ENCODE measurements at places on chromosomes 13 and 19. TPM values are rescaled to one million over a fixed set of nuclear protein-coding genes. Genes with fewer than 3 reads are reported as not detected.

Gene PGLYRP2
- total RNA-seq, result 5.6 TPM

Gene PPP1R15A
- 74.2 TPM for total RNA-seq

Gene IGLON5
- total RNA-seq, result not detected

Gene KIR2DL3
- total RNA-seq, result not detected

- no peak for DNase-seq
Measured at GRCh38 chr13:60453490-60453889, 56.5 kb downstream of the TDRD3 start.

- DNase-seq, result no peak
Measured at GRCh38 chr19:14093117-14093823, 2.7 kb upstream of the SAMD1 start.

GRCh38 chr13:48220981-48221685 is 11.9 kb upstream of the ITM2B start:
- no peak for DNase-seq

GRCh38 chr19:29380581-29380980 is 145.2 kb upstream of the VSTM2B start:
- DNase-seq, result no peak

DNA sequence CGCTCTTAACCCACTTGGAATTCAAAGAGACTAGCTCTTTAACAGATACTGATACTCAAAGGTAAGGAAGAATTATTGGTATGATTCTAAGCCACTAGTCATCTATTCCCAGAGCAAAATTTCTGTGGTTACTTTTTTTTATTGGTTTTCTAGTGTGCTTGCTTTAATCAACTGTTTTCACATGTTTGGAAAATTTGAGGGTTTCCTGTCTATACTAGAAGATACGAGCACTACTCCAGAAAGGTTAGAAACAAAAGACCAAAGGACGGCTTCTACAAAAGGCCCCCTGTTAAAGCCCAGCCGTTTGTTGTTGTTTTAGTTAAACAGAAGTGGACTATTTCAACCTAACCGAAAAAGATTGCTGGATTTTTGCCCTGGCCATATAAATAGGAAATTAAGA is 18.5 kb upstream of the LPAR6 start:
- no peak for DNase-seq

DNA sequence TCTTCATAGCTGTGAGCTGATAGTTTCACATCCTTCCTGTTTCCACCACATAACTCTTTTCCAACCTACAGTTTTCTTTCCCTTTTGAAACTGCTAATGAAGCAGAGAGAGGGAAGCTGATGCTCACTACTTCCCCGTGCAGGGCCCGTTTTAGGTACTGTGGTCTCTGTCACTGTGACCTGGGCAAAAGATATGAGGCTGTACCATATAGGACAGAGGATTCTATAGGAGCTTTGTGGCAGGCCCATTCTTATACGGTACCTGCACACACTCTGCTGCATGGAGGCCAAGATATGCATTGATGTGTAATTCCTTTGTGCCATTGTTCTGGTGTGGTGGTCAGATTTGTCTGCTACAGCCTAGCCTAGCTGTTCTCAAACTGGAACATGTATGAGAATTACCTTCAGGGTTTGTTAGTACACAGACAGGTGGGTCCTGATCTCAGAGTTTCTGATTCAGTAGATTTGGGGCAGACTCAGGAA is 577.3 kb downstream of the LMO7 start:
- no peak for DNase-seq

DNA sequence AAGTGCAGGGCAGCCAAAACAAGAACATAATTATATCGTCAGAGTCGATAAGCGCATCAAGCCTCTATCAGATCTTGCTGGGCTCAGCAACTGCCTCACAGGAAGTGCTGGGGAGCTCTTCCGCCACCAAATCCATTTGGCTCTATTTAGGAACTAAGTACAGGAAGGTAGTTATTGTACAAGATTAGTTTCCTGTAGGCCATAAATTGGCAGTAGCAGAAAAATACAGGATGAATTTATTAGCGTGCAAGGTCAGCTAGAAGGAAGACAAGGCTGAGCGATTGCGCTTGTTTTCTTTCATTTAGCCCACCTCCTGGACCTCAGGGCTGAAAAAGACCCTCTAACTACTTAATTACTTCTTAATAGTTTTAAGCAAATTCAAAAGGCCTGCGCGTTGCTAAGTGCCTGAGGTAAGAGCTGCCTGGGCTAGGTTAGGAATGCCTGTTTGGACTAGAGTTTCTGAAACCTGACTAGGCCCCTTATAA is 118.5 kb downstream of the IRS2 start:
- peak; percentile 32 for DNase-seq

GRCh38 chr13:74678308-74678965 is 544.2 kb upstream of the KLF12 start:
- DNase-seq, result no peak

- no peak for DNase-seq
Measured at GRCh38 chr13:39310961-39311360, 272.7 kb downstream of the NHLRC3 start.

- no peak for DNase-seq
Measured at GRCh38 chr19:36032251-36033104, at the start of gene CLIP3. TSS of gene CLIP3 (minus strand) at chr19:36032873. CDS start at chr19:36032357, 516 bp downstream.

DNA sequence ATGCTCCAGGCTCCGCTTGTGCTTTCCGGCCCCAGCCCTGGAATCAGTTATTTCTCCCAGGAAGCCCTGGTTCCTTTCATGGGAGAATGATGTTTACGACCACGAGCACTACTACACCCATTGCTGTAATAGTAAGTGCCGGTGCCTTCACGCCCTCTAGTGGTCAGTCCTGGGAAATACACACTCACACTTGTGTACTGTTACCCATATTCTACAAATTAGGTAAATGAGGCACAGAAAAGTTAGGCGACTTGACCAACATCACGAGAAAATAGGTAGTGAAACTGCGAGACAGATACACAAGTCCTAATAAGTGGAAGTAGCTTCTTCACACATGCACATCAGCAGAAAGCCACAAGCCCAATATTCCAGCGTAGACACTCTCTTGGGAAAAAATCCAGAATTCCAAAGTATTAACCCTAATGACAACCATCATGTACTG is 21.7 kb downstream of the CEACAM21 start:
- peak; percentile 49 for DNase-seq

DNA sequence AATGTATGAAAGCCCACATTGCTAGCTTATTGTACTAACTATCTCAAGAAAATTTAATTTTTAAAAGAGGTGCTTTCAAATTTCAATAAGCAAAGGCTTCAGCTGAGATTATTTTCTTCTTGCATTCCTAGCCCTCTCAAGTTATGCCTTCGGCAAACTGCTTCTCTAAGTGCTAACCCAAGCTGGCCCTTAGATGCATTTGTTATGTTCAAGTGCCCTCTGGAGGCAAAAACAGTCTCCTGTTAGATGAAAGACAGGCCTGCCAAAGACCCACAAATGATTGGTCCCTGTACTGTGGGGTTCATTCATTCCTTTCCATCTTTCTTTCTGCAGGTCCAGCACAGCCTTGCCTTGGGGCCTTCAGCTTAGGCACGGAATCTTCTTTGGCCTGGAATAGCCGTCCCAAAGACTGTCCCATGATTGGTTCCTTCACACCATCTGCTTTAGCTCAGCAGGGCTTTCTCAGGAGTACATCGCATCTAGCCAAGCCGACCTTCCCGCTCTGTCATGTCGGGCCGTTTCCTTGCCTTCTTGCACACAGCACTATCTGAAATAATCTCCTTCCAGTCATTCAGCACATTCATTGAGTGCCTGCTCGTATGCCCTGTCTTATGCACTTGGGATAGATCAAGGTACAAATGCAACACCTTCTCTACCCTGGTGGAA is 26.4 kb upstream of the TPTE2 start:
- no peak for DNase-seq

Measured in breast epithelium (tissue), 4 donors.